Activated naive CD4-positive, alpha-beta T cell treated with anti-CD3 and anti-CD28 coated beads for 36 hours (primary cell): ENCODE measurements at places on chromosomes 4 and X.

DNA sequence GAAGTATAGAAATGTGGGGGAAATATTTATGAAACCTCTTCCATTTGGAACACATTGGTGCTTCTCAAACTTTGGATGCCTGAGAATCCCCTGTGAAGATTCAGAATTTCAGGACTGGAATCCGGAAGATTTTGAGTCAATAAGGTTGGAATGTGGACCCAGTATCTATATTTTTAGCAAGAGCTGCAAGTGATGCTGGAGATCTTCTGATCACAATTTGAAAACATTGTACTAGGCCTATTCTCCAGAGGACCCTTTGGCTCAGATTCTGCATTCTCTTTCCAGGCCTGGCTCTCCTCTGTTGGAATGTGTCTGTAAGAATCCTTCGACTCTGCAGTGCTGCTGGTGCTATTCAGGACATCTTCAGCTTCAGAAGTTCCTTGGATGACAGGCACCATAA, 2.4 kb upstream of the PKD2 start:
- H3K4me3 ChIP-seq: no peak overlapping the region
- DNase-seq: no peak
- peaks cover 3% of the 10 kb centered on the region for H3K36me3 ChIP-seq
- no peak overlapping the region for H3K27ac ChIP-seq
- H3K27me3 ChIP-seq: peaks cover 17% of the 10 kb centered on the region

DNA sequence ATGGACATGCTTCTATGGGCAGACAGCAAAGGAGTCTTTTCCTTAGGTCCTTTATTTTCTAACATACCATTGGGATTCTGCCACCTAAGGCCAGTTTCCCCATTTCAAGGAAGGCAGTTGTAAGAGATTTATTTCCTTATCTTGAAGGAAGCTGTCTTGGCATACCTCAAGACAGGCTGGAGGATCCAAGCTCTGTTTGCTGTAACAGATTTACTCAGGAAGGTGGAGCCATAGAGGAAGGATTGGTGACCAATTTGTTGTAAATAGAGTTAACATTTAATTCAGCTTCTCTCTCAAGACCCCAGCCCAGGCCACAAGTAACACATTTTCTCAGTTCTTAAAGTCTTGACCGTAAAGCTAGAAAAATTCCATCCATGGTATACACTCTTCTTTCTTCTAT, 131.6 kb upstream of the TENM3 start:
- no peak overlapping the region for H3K4me3 ChIP-seq
- H3K4me1 ChIP-seq: no peaks in the 10 kb centered on the region
- no peak for DNase-seq
- H3K27me3 ChIP-seq: peaks cover 2% of the 10 kb centered on the region
- no peaks in the 10 kb centered on the region for H3K36me3 ChIP-seq

- peaks cover 15% of the 10 kb centered on the region for H3K4me1 ChIP-seq
- no peak overlapping the region for H3K4me3 ChIP-seq
These were observed 27.1 kb upstream of the RBMX start for GRCh38 chrX:136907621-136908020.

DNA sequence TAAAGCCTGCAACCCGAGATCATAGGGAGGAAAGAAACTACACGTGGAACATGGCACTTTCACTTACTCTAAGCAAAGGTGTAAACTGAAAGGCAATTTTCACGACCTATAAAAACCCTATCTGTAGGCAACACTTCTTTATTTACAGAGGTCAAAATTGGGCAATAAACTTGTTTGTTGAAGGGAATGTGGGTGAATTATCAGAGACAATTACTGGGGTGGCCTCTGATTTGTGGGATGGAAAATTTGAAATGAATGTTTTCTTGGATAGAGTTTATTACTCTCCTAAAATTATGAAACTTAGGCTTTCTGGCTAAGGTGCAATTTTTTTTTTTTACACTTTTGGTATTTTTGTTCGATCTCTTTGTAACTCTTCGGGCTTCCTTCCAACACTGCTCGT, 734.1 kb upstream of the TENM3 start:
- no peaks in the 10 kb centered on the region for H3K27me3 ChIP-seq
- H3K4me3 ChIP-seq: no peak overlapping the region
- no peaks in the 10 kb centered on the region for H3K4me1 ChIP-seq
- DNase-seq: no peak

- H3K4me1 ChIP-seq: peaks cover 24% of the 10 kb centered on the region
- no peak for DNase-seq
- no peaks in the 10 kb centered on the region for H3K27me3 ChIP-seq
- no peaks in the 10 kb centered on the region for H3K36me3 ChIP-seq
- H3K27ac ChIP-seq: no peak overlapping the region
- H3K4me3 ChIP-seq: no peak overlapping the region
These were observed 53.9 kb downstream of the PPM1K start for GRCh38 chr4:88230461-88230891.

DNA sequence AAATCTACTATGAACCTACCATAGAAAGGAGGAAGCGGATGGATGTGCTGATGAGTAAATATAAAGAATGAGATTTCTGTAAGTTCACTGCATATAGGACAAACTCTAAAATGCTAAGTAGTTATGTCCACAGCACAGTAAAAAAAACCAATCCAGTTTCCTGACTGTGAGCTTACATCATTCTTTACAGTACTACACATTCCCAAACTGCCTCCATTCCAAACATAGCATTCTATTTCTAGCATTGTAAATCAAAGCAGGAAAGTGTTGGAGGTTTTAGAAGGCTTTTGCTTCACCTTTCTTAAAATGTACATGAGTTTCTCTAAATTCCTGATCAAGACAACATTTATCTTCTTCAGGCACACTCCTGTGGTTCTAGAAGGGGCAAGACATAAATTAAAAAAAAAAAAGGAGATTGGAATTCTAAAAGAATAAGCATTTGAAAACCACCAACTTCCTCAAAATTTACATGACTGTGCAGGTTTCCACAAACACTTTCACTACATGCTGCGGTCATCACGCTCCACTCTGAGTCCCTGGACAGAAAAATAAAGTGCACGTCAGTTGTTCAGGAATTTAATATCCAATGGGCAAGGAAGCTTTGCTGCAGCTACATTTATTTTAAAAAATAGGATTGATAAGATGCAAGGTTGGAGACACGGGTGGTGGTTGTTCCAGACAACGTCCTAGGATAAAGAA, 297.6 kb upstream of the STS start:
- no peak overlapping the region for H3K4me3 ChIP-seq
- no peak for DNase-seq
- no peaks in the 10 kb centered on the region for H3K36me3 ChIP-seq
- H3K27ac ChIP-seq: no peak overlapping the region
- no peaks in the 10 kb centered on the region for H3K4me1 ChIP-seq

- H3K36me3 ChIP-seq: no peaks in the 10 kb centered on the region
- no peaks in the 10 kb centered on the region for H3K4me1 ChIP-seq
- H3K27me3 ChIP-seq: peaks cover 16% of the 10 kb centered on the region
- no peak overlapping the region for H3K27ac ChIP-seq
- H3K4me3 ChIP-seq: no peak overlapping the region
- DNase-seq: no peak
These were observed 12.3 kb upstream of the GNPDA2 start for GRCh38 chr4:44738615-44739014.

DNA sequence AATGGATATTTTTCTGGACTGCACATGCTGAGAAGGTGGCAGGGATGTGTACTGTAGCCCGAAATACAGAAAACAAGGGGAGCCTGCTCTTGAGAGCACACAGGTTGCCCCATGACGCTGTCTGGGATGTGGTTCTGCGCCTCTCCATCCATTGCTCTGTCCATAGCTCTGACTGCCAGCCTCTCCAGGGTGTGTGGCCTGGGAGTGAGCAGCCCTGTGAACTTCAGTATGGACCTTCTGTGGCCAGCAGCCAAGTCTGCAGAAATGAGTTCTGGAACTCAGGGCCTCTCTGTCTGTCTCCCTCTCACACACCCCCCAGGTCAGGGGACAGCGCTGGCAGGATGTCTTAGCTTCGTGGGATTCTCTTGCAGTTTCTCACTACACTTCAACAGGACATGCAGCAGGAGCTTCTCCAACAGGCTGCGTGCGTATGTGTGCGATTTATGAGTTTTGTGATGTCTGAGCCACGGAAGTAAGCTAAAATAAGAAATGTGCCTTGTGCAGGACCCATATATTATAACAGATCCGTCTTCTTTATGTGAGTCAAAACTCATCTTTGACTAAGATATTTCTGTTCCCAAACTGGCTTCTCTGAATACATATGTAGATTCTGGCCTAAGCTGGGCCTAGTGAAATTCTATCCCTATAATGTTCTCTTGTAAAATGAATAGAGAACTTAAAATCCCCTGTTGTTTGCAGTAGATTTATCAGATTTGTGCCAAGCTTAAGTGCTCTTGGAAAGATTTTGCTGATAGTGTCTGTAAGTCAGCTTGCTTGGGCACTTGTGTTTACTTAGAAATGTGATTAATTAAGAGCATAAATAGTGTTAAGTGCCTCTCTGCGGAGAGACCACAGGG, 40.0 kb downstream of the PROM1 start:
- no peaks in the 10 kb centered on the region for H3K36me3 ChIP-seq
- no peak overlapping the region for H3K27ac ChIP-seq
- H3K27me3 ChIP-seq: no peaks in the 10 kb centered on the region
- no peaks in the 10 kb centered on the region for H3K4me1 ChIP-seq

- no peaks in the 10 kb centered on the region for H3K36me3 ChIP-seq
- no peaks in the 10 kb centered on the region for H3K4me1 ChIP-seq
- no peak overlapping the region for H3K4me3 ChIP-seq
- DNase-seq: no peak
- H3K27ac ChIP-seq: no peak overlapping the region
- H3K27me3 ChIP-seq: no peaks in the 10 kb centered on the region
These were observed 61.3 kb upstream of the MXRA5 start for GRCh38 chrX:3407781-3408180.
